Stimulated activated CD4-positive, alpha-beta T cell treated with anti-CD3 and anti-CD28 coated beads, TNF-alpha, amount 100 ng/mL, for 1 hour (primary cell): ENCODE measurements at places on chromosomes 6 and 20.

DNA sequence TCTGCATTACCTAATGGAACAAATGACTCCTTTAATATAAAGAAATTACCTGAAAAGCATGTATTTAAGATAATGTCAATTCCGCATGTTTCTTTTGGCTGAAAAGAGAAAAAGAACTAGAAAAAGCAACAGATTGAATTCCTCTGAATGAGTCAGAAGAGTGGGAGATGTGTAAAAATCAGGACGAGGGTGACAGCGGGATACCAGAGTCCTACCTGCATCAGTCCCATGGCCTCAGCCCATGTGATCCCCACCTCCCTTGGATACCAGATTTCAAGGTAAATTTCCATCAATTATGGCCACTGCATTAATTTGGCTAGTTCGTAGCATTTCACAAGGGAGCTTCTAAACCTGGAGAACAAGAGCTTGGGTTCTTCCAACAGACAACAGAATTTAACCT lies 10.0 kb upstream of the MOXD1 start:
- DNase-seq, result no peak

DNA sequence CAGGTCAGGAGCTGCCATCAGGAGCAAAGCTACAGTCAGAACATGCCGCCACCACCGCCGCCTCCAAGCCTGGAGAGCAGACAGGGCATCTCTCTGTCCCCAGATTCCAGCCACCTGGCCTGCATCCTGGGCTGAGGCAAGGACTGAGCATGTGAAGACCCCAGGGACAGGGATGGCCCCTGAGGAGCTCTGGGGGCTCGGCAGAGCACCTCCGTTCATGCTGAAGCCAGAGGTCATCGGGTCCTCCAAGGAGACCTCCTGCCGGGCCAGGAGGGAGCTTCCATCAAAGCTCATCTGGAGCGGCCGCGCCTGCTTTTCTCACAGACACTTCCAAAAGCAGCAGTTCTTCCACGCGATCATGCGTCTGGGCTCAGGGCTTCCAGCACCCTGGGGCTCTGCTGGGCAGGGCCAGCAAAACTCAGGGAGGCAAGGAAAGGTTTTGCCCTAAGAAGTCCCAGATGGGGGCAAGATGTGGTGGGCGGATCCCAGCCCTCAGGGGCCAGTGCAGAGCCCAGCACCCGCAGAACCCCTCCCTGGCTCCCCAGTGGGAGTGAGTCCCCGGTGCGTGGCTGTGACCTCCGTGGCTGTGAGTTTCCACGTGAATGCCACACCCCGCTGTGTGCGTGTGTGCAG lies 138.4 kb downstream of the TAF4 start:
- DNase-seq, result no peak

- no peak for DNase-seq
Measured at GRCh38 chr20:57464642-57465211, 60.2 kb downstream of the CTCFL start.

GRCh38 chr6:802701-803100 lies 109.8 kb upstream of the EXOC2 start:
- DNase-seq, result no peak

DNA sequence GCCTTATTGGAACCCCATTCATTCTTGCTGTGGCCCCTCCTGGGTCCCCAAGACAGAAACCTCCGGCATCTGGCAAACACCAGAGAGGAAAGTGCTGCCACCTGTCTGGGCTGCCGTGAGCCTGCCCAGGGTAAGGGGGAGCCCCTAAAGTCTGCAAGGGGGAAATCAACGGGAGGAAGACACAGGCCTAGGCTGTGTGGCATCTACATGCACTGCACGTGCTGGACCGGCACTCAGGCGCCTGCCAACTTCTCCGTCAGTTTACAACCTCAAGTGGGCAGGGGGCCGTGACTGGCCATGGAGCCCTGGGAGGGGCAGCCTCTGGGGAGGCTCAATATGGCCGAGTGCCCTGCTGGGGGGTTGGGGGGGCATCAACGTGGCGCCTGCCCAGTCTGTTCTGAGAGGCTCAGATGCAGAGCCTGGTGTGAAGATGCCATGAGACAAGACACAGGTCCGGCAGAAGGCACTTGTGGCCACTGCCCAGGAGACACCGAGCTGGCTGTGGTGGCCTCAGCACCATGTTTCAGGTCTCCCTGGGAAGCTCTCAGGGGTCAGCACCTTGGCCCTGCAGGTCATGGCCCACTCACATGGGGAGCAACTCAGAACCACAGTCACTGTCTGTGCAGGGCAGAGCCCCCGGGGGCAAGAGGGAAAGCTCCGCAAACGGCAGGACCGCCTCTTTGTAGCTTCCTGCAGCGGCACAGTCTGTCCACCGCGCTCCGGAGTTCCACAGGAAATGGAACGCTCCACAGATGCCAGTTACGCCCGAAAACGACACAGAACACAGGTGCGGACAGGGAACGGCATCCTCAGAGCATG lies 8.4 kb downstream of the UCKL1 start:
- no peak for DNase-seq

- DNase-seq, result no peak
Measured at GRCh38 chr6:152642578-152643375, 5.6 kb upstream of the SYNE1 start.

- no peak for DNase-seq
Measured at GRCh38 chr6:156589281-156589680, 187.9 kb upstream of the ARID1B start.

- DNase-seq, result no peak
Measured at GRCh38 chr6:133277228-133277899, 36.2 kb downstream of the EYA4 start.

- DNase-seq, result no peak
Measured at GRCh38 chr6:90764001-90764400, 177.1 kb upstream of the MAP3K7 start.

GRCh38 chr20:50540620-50541605 lies 30.7 kb downstream of the PTPN1 start:
- DNase-seq, result no peak

DNA sequence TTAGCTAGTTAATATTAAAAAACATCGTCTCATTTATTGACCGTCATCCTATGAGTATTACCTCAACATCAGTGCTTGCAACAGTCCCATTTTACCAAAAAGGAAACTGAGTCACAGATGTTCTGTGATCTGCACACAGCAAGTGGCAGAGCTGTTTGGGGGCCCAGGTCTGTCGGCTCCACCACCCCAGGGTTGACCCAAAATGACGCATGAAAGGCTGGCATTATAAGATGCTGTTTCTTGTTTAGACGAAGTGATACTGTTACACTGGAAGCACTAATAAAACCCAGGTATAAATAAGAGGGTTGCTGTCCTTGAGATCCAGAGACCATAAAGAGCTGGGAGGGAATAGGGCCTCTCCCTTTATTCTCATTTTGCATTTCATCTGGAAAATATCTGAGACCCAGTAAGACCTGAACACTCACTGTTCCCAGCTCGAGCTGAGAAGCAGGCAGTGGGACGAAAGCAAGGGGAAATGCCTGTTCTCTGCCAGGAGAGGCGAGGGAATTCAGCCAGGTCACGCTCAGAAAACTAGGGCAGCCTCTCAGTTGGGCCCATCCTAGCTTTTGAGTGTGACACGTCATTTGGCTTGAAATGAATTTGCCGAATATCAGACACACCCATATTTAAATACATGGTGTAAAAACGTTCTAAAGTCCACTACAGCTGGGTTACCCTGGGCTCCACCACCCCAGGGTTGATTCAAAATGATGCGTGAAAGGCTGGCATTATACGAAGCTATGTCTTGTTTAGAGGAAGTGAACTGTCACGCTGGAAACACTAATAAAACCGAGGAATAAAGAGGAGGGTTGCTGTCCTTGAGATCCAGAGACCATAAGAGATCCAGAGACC lies 1.4 kb upstream of the MICAL1 start:
- no peak for DNase-seq

GRCh38 chr6:45488889-45489288 lies 111.2 kb upstream of the SUPT3H start:
- no peak for DNase-seq

- DNase-seq, result no peak
Measured at GRCh38 chr6:54217018-54217417, 91.2 kb upstream of the TINAG start.

GRCh38 chr6:54426995-54427394 lies 118.8 kb downstream of the TINAG start:
- no peak for DNase-seq

DNA sequence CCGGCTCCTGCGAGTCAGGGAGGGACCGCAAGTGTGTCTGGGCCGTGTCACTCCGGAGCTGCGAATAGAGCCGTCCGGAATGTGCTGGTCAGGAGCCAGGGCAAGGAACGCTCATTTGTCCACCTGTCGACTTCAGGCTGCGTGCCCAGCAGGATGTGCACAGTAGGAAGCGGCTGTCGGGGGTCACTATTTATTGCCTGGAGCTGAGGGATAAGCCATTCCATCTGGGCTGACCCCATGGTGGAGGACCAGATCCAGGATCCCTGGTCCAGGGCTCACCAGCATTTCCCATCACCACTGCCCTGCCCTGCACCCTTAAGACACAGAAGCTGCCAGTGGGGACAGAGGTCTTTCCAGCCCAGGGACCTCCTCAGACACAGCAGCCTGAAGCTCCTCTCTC lies 14.7 kb downstream of the NTSR1 start:
- no peak for DNase-seq

GRCh38 chr20:10976051-10976450 lies 302.3 kb upstream of the JAG1 start:
- DNase-seq, result no peak

GRCh38 chr6:10956776-10957175 lies 69.9 kb downstream of the SYCP2L start:
- DNase-seq, result no peak

- no peak for DNase-seq
Measured at GRCh38 chr6:73579389-73579788, 58.6 kb upstream of the EEF1A1 start.

DNA sequence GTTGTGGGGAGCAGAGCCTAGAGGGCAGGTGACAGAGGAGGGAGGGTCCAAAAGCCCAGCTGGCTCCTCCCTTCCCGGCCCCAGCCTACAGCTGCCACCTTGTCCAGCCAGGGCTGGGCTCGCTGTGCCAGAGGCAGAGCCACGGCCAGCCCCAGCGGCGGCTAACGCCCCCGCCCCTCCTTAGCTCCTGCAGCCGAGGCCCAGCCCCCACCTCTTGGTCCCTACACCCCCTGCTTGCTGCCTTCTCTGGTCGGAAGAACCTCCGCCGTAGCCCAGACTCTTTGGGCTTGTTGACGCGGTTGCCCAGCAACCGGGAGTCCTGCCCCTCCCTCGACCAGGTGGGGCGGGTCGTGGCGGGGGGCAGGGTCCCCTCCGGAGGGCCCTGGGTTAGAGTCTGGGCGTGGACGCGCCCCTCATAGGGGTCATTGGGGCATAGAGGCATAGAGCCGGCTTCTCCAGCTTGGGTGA lies 521 bp upstream of the LKAAEAR1 start:
- no peak for DNase-seq

DNA sequence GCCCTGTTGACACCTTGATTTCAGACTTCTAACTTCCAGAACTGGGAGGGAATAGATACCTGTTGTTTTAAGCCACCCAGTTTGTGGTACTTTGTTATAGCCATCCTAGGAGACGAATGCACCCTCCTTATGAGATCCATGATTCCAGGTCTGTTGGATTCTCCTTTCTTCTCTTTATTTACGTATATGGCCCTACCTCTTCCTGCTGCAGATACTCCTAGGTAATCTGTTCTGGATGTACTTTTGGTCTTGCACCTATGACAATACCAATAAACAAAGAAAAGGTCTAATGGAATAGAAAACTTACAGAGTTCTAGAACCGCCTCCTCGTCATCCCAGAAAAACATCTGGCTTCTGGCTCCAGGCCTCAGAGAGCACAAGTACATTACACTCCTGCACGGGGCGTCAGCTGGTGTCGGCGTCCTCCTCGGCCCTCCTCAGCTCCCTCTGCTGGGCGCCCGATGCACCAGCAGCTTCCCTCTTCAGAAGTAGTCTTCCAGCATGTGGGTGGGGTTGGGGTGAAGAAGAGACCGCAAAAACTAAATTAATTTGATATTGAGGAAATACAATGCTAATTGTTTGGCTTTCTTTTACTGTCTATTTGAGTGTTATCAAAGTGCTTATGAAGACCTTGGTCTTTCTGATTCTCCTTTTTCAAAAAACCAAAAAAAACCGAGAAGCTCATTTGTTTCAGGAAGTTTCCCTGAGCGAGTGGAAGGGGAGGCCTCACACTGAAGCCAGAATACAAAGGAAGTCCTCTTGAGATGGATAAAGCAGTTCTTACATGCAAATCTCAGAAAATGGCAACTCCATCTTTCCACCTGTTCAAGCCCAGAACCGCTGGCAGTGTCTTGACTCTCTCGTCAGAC lies 9.7 kb upstream of the ATXN1 start:
- DNase-seq, result no peak

GRCh38 chr6:129133770-129134192 lies 250.8 kb downstream of the LAMA2 start:
- DNase-seq, result no peak

- no peak for DNase-seq
Measured at GRCh38 chr6:9062596-9062995, 627.3 kb upstream of the SLC35B3 start.

- DNase-seq, result no peak
Measured at GRCh38 chr6:148068437-148069061, 274.1 kb upstream of the SASH1 start.

DNA sequence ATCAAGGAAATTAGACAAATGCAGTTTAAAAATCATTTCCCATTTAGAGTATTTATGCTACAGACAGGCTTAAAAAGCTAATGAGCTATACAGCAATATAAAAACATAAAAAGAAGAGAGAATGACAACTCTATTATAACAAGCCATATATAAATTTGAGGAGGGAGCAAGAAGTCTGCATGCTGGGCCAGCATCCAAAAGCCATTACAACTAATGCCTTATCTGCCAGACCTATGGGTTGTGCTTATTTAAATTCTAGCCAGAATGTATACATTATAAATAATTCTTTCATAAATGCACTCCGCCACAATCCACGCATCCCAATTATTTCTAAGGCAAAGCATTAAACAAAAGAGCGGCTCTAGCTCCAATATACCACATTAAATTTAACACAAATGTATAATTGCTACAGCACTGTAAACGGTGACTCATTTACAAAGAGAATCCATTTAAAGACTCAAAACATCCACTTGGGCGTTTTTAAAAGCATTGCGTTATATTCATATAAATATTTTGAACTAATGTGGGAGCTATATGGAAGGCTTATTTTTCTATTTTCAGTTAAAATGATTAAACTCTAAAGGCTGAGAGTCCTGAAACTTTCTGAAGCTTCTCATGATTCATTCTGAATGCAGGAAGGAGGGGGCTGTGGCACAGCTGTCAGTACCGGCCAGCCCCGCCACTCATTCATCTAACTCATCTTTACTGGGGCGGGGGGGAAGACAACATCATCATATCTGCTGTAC lies 37.7 kb upstream of the RAB22A start:
- no peak for DNase-seq
